ENCODE measurements at places on chromosomes 11 and 22.

DNA sequence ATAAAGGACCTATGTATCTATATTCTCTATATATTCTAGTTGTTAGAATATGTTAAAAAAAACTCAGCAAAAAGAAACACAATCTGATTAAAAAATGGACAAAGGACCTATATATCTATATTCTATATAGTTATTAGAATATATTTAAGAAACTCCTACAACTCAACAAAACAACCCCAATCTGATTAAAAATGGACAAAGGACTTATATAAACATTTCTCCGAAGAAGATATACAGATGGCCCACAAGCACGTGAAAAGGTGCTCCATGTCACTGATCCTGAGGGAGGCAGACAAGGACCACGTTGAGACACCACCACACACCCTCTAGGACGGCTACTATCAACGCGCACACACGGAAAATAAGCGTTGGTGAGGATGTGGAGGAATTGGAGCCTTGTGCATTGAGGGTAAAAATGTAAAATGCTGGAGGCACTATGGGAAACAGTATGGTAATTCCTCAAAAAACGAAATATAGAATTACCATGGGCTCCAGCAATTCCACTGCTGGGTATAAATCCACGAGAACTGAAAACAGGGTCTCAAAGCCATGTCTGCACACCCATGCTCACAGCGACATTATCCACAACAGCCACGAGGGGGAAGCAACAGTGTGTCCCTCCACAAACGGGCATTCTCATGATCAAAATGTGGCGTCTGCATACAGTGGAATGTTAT is 22.7 kb downstream of the YPEL1 start:
- DNase-seq = peak; percentile 45

- DNase-seq = peak; percentile 87
Observed at GRCh38 chr11:122101625-122102291, 14.3 kb downstream of the BLID start.

DNA sequence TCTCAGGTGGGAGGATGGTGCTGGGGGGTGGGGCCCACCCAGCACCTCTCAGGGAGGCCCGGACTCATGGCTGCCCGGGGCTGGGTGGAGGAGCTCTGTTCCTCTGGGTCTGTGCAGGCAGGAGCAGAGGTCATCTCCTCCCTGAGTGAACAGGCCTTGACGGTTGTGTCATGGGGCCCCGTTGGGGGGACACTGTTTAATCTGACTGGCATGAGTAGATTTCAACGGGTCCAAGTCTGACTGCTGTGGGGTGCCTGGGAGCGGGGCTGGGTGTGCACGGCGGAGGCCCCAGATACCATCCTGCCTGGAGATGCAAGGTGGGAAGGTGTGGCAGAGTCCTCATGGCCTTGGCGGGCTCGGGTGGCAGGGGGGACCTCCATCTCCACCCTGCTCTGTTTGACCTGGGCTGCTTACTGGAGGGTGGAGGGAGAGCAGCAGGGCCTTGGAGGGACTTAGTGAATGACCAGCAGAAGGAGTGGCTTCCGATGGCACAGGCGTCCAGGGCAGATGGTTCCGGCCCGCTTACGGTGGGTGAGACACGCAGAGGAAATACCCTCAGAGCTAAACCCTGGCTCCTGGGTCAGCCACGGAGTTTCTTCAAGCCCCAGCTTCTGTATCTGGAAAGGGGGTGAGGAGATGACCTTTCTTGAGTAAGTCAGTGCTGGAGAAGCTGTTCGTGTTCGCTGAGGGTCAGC is 48.7 kb downstream of the SMIM38 start:
- no peak for DNase-seq

GRCh38 chr11:107263844-107264563 is 193.6 kb downstream of the CWF19L2 start:
- no peak for DNase-seq

GRCh38 chr11:124865181-124865901 is at the start of gene ROBO3:
ROBO3 (plus strand) TSS chr11:124865432; CDS start chr11:124865578, 146 bp downstream.
- DNase-seq = no peak

DNA sequence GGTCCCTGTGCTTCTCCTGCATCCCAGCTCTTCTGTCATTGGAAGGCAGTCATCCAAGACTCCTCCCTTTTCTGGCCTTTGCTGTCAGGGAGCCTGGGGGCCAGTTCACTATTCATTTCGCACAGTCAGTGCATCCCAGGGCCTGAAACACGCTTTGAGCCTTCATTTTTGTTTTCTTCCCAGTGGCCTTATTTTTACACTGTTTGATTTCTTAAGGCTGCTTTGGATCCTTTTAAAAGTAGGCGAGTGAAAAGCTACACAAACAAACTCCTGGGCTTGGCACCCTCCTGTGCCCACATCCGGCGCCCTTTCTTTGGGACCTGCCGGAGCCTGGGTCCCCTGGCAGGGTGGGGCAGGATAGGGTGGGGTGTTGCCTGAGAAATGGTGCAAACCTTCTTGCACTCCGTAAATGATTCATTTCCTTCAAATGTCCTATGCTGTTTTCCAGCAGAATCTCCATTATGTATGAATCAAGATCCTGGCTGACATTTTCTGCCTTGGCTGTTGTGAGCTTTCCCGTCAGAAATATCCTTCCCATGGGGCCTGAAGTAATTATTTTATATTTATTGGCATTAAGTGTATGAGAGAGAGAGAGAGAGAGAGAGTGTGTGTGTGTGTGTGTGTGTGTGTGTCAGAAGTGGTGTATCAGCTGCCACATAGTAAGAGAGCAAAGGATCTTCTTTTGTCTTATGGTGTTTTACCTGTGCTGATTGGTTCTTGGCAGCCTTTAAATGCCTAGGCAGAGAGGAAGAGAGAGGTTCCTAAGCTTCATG is 45.6 kb downstream of the BCR start:
- no peak for DNase-seq

DNA sequence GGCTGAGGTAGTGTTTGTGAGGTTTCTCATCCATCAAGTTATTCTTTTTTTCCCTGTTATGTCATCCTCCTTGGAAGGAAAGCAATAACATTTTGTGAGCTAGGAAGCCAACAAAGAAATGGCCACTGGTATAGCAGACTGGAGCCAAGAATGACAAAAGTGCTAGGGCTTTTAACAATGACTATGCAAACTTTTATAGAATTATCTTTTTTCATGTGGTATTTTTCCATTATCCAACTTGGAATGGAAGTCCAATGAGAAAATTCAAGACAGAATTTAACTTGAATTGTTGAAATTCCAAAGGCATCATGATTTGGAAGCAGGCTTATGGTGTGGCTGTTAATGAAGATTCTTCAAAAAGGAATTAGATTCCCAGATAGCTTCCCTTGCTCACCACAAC is 216.4 kb upstream of the PDGFD start:
- DNase-seq = no peak

DNA sequence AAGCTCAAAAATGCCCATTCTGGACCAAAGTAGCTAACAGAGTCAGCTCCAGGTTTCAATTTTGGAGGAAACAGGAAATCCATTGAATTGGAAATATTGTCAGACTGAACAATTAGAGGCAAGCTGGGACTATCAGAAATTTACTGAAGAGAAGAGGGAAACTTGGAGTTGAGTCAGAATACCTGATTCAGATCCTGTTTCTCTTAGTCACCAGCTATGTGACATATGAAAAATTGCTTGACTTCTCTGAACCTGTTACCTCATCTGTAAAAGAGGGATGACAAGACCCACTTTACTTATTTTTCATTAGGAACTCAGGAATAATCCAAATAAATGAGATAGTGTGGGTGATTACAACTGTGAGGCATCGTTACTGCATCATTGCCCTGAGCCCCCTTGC is 148.9 kb upstream of the CADM1 start:
- DNase-seq = no peak

DNA sequence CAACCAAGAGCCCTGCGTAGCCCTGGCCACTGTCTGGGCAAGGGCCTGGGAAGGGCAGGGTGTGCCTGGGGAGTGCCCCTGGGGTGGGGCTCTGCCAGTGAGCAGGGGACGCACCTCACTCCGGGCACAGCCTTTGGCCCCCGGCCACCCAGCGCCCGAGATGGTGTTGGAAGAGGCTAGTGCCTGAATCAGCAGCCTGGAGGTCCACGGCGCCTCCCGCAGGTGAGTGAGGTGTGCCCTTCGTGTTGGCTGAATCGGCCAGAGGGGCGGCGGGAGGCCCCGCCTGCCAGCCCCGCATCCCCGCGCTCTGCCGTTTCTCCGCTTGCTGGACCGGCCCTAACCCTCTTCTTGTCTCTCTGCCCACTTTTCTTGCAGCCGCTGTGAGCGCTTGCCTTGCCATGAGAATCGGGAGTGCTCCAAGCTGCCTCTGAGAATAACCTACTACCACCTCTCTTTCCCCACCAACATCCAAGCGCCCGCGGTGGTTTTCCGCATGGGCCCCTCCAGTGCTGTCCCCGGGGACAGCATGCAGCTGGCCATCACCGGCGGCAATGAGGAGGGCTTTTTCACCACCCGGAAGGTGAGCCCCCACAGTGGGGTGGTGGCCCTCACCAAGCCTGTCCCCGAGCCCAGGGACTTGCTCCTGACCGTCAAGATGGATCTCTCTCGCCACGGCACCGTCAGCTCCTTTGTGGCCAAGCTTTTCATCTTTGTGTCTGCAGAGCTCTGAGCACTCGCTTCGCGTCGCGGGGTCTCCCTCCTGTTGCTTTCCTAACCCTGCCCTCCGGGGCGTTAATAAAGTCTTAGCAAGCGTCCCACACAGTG is 60.1 kb downstream of the FBLN1 start:
- DNase-seq = no peak

DNA sequence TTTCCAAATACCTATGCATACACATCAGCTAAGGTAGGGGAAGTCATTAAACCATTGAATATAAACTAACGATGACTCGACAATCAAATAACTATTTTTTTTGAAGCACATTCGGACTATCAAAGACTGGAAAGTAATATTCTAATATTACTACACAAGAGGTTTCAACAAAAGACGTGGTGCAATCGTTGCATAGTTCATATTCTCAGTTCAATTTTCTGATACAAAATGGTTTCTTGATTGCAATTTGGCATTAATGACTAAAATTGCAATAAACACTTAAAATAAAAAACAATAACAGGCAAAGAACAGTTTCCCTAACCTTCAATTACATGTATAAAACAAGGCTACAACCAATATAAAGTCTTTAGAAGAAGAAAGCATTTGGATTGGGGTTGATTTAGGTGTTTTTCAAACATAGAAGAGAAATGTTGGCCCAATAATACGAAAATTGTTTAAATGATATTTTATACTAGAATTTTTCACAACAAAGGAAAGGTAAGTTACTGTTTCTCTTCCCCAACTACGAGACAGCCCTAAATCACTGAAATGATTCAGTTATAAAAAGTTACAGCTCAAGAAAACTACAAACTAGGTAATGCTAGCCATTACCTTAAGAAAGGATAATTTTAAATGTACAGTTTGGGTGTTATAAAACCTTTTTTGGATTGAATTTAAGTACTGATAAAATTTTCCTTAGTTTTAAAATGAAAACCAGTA is 17.6 kb downstream of the BLID start:
- no peak for DNase-seq

GRCh38 chr11:69403556-69404215 is 77.8 kb upstream of the LINC01488 start:
- DNase-seq = no peak

GRCh38 chr11:88188251-88188931 is 13.1 kb upstream of the RAB38 start:
- DNase-seq = no peak

GRCh38 chr11:94000659-94001058 is 20.5 kb upstream of the HEPHL1 start:
- no peak for DNase-seq

GRCh38 chr11:9716275-9717039 is 52.6 kb downstream of the SWAP70 start:
- no peak for DNase-seq

- DNase-seq = no peak
Observed at GRCh38 chr11:73173755-73174494, 31.8 kb upstream of the FCHSD2 start.

DNA sequence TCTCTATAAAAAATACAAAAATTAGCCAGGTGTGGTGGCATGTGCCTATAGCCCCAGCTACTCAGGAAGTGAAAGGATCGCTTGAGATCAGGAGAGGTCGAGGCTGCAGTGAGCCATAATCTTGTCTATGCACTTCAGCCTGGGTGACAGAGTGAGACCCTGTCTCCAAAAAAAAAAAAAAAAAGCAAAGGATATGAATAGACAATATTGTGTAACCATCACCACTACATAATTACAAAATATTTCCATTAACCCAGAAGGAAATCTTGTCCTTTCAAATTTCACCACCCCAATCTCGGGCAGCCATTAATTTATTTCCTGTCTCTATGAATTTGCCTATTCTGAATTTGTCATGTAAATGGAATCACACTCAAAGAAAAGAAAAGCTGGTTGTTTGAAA is 21.2 kb downstream of the RSF1 start:
- no peak for DNase-seq

DNA sequence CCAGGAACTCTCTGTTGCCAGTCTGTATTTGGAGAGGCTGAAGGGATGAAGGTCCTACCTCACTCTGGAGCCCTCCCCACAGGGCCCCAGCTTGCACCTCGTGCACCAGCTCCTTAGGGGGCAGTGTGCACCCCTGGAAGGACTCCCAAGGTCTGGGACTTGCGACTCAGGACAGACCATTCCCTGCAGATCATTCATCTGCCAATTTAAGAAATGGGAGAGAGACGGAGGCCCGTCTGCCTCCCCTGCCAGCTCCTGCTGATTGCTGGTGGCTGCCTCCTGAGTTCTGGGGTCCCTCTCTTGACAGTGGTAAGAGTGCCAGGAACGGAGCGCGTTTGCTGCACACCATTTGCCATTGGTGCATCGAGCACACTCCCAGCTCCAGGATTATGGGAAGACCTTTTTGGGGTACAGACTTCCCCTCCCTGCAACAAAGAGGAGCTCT is 27.4 kb upstream of the MALAT1 start:
- peak; percentile 64 for DNase-seq

DNA sequence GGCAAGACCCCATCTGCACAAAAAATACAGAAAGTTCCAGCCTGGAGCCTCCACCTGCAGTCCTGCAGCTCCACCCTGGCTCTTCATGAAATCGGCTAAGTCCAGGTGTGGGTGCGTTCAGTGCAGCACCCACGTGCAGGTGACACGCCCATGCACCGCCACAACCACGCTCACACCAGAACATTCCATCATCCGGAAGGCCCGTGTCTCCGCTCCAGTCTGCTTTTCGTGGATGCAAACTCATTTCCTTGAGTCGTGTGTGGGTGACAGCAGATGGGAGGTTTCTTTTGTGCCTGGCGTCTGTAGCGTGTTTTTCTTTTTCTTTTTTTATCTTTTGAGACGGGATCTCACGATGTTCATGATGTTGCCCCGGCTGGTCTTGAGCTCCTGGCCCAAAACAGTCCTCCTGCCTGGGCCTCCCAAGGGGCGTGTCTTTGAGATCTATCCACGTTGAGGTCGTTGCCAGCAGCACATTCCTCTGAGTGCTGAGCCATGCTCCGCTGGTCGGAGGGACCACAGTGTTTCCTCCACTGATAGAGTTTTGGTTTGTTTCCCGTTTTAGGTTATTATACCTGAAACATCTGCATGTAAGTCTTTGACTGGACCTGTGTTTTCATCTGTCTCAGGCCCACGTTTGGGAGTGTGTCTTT is 7.2 kb downstream of the PTDSS2 start:
- no peak for DNase-seq

- no peak for DNase-seq
Observed at GRCh38 chr11:36195496-36196354, 93.5 kb downstream of the COMMD9 start.

GRCh38 chr22:27461470-27461869 is 340.1 kb downstream of the MN1 start:
- DNase-seq = no peak

GRCh38 chr22:44714703-44715350 is 12.8 kb downstream of the PRR5 start:
- no peak for DNase-seq

- DNase-seq = no peak
Observed at GRCh38 chr11:34585735-34586487, 35.0 kb upstream of the EHF start.

All from nucleus accumbens (tissue), 56 donors.